ENCODE measurements at places on chromosomes 13 and 19. TPM values are rescaled to one million over a fixed set of nuclear protein-coding genes. Genes with fewer than 3 reads are reported as not detected.

- no peak overlapping the region for H3K27ac ChIP-seq
- peaks cover 35% of the 10 kb centered on the region for H3K4me1 ChIP-seq
- no peaks in the 10 kb centered on the region for H3K27me3 ChIP-seq
- H3K36me3 ChIP-seq = peaks cover 50% of the 10 kb centered on the region
- H3K4me3 ChIP-seq = no peak overlapping the region
Measured at GRCh38 chr19:8253678-8254077, 44.5 kb downstream of the CERS4 start.

- peaks cover 7% of the 10 kb centered on the region for H3K4me1 ChIP-seq
- DNase-seq = no peak
- H3K27me3 ChIP-seq = no peaks in the 10 kb centered on the region
Measured at GRCh38 chr13:107097916-107098315, 530.0 kb upstream of the ARGLU1 start.

DNA sequence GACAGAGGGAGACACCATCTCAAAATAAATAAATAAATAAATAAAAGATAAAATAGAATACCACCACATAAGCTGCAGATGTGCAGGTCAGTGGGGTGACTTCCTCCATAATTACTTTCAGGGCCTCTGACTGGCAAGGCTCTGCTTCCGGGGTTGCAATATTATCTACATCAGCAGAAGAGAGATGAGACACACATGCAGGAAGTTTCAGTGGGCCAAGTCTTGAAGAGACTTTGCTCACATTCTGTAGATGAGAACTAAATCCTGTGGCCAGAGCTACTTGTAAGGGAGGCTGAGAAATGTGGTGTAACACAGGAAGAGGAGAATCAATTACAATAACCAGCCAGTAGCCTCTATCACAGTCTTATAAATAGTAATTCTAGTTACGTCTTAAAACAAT lies 89.9 kb upstream of the MAB21L1 start:
- H3K27me3 ChIP-seq = no peaks in the 10 kb centered on the region
- H3K36me3 ChIP-seq = no peaks in the 10 kb centered on the region
- DNase-seq = no peak
- no peaks in the 10 kb centered on the region for H3K4me1 ChIP-seq

- no peaks in the 10 kb centered on the region for H3K27me3 ChIP-seq
- no peak overlapping the region for H3K4me3 ChIP-seq
- 0 out of 3 replicates have a peak, but pooled peaks cover 4% of the 10 kb centered on the region for H3K36me3 ChIP-seq
- peaks cover 31% of the 10 kb centered on the region for H3K4me1 ChIP-seq
Measured at GRCh38 chr13:100515410-100515800, 73.2 kb downstream of the GGACT start.

- H3K4me3 ChIP-seq = peak overlapping the region; percentile 27
- H3K27me3 ChIP-seq = no peaks in the 10 kb centered on the region
- DNase-seq = peak; percentile 37
- H3K4me1 ChIP-seq = peaks cover 44% of the 10 kb centered on the region
Measured at GRCh38 chr19:48487948-48488347, 18.8 kb downstream of the CYTH2 start.

KASH5 gene
- polyA plus RNA-seq = not detected

UBAC2 gene
- polyA plus RNA-seq = 80.8 TPM

Data from HepG2 (cell line).